ENCODE measurements at places on chromosomes 11 and 22.

DNA sequence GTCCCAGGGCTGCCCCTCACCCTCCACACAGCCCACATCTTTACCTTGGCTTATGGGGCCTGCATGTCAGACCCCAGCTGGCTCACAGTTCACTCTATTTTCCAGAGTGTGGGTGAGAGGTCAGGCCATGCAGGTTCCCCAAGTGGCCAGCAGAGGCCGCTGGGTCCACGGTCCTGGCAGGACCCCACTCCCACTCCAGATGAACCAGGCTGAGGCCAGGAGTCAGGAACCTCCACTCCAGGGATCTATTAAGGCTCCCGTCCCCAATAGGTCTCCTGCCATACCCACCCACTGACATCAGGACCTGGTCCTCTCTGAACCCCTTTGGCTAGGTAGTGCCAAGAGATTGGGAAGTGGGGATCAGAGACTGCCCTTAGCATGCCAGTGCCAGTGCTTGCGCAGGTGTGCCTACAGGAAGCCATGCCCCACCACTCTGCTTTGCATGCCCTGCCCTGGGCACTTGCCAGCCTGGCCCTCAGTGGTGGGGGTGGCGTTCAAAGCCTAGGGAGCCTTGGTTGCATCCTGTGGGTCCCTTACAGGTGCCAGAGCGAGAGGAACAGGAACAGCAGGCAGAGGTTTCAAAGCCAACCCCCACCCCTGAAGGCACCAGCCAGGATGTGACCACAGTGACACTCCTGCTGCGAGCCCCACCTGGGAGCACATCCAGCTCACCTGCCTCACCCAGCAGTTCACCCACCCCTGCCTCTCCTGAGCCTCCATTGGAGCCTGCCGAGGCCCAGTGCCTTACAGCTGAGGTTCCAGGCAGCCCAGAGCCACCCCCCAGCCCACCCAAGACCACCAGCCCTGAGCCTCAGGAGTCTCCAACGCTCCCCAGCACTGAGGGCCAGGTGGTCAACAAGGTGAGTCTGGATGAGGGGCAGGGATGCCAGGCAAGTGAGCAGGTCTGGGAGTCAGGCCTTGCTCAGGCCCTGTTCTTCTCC is 8.3 kb downstream of the SMTN start:
- DNase-seq = no peak

DNA sequence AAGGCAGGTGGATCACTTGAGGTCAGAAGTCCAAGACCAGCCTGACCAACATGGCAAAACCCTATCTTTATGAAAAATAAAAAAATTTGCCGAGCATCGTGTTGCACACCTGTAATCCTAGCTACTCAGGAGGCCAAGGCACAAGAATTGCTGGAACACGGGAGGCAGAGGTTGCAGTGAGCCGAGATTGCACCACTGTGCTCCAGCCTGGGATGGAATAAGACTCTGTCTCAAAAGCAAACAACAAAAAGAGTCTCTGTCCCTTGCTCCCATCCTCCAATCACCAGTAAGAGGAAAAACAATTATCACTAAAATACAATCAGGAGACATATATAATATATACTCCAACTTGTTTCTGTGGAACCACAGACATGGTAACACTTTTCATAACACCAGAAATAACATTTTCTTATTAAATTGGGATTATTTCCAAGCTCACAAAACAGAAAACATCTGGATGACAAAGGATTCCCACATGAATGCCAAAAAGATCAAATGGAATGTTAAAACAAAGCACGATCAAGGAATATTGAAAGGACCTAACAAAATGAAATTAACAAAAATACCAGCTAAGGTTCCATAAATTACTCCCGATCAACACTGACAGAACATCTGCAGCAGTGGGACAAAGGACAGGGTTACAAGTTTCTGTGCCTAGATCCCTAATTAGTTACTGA is 15.2 kb downstream of the FCHSD2 start:
- no peak for DNase-seq

GRCh38 chr11:102833731-102834130 is 9.7 kb downstream of the MMP3 start:
- peak; percentile 54 for DNase-seq

- DNase-seq = peak; percentile 10
Measured at GRCh38 chr22:29156507-29156906, 49.2 kb upstream of the EMID1 start.

DNA sequence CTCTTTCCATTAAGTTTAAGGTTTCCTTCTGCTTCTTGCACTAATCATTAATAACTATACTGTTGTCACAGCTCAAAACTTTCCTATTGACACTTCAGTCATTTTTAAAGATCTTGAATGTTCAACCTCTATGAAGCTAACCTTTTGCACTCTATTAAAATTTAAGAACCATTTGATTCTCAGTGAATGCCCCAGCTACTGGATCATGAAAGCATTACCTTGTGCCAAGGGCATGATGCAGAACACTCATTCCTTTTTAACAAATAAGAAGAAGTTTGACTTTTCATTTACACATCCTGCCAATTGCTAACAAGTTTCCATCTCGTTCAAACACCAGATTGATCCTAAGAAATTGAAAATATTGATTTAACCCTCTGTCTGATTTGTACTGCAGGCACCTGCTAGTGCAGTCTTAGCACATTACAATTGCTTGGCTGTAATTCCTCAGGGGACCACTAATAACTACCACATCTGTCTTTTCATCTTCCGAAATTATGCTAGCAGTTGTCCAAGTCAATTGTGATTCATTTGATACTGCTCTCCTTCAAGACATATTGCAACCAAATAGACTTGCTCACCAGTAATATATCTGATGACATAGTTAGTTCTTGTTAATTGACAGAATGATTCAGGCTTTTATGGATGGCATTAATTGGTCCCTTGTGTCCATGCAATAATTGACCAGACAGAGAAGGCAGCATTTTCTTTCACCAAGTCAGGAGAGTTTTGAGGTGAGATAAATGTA is 158.4 kb downstream of the TEAD1 start:
- DNase-seq = peak; percentile 46

- DNase-seq = no peak
Measured at GRCh38 chr22:31344256-31344577, 1.9 kb downstream of the PATZ1 start.

DNA sequence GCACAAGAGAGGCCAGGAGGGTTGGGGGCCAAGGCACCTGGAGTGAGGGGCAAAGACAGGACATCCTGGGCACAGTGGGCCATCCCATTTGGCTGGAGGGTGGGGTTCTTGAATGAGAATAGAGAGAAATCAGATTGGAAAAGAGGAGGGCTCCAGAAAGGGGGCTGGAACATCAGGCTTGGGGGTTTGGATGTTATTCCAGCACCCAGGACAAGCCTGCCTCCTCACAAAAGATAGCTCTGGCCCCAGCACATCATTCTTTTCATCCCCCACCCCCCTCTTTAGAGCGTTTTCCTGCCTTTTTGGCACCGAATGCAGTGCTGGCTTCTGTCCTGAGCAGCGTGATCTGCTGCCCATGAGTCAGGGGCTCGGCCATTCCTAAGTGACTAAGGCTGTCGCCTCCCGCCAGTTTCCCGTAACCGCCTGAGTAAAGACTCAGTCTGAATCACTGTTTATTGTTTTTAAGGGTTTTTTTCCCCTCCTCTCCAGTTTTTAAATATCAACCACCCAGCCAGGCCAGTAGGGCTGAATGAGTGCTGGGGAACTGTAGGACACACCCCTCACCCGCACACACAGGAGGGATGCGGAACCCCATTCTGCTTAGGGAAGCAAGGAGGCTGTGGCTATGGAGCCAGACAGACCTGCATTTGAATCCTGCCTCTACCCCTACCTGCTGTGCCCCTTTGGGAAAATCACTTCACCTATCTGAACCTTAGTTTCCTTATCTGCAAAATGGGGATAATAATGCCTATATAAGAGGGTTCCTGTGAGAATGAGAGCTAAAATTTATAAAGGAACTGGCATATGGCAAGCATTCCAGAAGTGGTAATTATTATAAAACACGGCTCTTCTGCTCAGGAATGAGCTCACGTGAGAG is 32.4 kb upstream of the NAV2 start:
- peak; percentile 100 for DNase-seq

DNA sequence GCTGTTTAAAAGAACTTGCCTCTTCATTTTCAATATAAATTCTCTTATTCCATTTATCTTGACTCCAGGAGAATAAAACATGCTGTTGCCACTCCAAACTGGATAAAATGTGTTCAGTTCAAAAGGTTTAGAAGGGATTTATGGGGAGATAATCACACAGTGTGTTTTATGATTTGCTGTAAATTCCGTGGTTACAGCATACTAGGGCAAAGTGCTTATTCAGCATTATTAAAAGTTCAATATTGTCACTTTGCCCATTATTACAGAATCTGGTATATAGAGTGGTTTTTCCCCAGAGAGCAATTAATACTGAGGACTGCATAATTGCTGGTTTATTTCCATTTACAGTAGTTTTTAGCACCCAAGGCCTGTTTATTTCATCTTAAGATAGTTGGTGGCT is 780.9 kb upstream of the RAG2 start:
- DNase-seq = no peak

DNA sequence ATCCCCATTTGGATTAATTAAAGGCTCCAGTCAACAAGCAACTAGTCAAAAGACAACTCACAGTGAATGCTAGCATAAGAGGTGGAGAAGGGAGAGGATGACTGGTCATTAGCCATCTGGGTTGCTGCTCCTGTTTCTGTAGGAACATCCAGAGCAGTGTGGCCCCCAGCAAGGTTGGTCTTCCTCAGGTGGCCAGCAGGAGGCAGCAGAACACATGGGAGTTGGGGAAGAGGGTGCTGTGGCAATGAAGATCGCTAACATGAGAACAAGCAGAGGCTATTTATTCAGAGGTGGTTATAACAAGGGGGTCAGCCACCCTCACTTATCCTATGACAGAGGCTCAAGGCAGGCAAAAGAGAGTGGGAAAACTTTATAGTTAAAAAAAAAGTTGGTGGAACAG is 21.3 kb downstream of the IZUMO1R start:
- no peak for DNase-seq

- peak; percentile 40 for DNase-seq
Measured at GRCh38 chr11:64060861-64061444, 25.2 kb downstream of the FLRT1 start.

DNA sequence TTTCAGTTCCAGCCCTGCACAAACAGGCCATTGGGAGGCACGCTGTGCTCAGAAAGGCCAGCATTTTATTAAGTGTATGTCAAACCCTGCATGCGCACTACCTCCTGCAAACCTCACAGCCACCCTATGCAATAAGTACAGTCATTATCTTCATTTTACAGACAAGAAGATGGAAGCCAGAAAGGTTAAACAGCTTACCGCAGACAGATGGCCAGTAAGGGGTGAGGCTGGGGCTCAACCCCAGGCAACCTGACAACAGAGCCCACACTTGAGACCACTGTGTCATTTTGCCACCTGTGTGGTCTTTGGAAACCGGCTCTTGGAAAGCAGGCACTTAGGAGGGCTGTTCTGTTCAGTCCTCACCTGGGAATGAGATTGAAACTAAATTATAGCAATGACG is 142.3 kb downstream of the NXPE2 start:
- DNase-seq = no peak

DNA sequence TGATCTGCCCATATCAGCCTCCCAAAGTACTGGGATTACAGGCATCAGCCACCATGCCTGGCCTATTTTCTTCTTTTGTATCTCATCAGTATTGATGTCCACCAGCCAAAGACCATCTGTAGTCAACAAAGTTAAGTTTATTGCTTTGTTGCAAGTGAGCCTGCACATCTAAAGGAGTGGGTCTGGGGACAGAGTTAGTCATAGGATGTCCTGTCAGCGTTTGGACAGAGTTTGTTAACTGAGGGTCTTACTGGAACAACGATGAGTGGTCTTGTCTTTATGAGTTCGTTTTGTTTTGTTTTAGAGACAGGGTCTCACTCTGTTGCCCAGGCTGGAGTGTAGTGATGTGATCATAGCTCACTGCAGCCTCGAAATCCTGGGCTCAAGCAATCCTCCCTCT is 40.6 kb upstream of the SEPTIN5 start:
- DNase-seq = no peak

GRCh38 chr11:71311928-71312510 is 59.6 kb upstream of the SHANK2 start:
- no peak for DNase-seq

- DNase-seq = peak; percentile 12
Measured at GRCh38 chr11:18452927-18453326, 2.7 kb upstream of the LDHAL6A start.

DNA sequence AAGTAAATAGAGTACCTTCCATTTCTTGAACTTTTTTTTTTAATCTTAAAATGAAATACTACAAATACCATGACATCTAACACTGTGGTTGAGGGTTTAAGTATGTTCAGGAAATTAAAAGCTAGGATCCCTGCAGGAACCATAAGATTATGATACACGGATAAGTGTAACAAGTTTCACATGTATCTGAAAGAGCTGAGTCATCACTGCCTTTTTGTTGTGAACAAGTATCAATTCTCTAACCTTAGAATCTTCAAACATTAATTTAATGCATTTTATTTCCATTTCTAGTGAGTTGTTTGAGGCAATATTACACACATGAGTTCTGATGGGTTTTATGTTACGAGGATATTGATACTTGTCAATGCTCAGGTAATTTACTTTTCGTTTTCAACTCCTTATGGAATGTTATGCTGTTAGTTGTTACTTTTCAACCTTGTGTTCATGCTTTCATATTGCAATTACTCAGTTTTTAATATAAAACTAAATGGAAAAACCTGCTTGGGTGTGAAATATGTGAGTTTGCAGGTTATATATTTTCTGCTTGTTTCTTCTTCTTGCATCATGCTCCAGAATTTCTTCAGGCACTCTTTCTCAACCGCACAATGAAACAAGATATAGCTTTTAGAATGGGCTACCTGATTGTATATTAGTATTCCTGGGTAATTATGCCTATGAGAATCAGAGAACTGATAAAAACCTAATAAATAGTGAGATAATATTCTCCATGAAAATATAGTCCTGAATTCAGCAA is 361.3 kb upstream of the MTNR1B start:
- DNase-seq = no peak

DNA sequence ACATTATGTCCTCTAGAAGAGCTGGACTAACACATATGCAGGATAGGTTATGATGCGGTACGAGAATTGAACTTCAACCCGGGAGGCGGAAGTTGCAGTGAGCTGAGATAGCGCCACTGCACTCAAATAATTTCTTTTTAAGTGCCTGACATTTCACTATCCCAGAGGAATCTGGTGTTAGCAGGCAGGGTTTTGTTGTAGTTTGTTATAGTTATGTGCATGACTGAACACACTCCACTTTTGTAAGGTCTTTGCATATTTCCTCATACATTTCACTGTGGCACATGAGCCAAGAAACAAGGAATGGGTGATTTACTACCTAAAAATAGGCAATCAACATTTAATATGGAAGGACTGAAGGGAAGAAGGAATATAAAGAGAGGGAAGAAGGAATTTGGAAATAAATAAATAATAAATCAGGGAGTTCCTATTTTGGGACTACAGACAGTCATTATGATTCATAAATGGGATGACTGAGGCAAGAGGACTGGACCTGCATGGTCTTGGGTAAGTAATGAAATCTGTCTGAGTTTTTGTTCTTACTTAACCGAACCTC is 8.7 kb upstream of the HIPK3 start:
- DNase-seq = peak; percentile 76
